Left lung (tissue), 14 donors: ENCODE measurements at places on chromosomes 5 and 9. TPM values are rescaled to one million over a fixed set of nuclear protein-coding genes. Genes with fewer than 3 reads are reported as not detected.

Gene MCIDAS
- 1.6 TPM for polyA plus RNA-seq

Gene C9orf78
- 64.3 TPM for polyA plus RNA-seq

Gene PCDHGB7
- polyA plus RNA-seq = 15.5 TPM

Gene PCDHGC4
- polyA plus RNA-seq = 2.2 TPM

Gene DHX29
- polyA plus RNA-seq = 29.2 TPM

Gene SLC22A5
- polyA plus RNA-seq = 17.6 TPM
